ENCODE measurements at places on chromosomes 4 and X.

GRCh38 chrX:18227458-18227857 is 6.8 kb upstream of the BEND2 start:
- DNase-seq, result no peak

DNA sequence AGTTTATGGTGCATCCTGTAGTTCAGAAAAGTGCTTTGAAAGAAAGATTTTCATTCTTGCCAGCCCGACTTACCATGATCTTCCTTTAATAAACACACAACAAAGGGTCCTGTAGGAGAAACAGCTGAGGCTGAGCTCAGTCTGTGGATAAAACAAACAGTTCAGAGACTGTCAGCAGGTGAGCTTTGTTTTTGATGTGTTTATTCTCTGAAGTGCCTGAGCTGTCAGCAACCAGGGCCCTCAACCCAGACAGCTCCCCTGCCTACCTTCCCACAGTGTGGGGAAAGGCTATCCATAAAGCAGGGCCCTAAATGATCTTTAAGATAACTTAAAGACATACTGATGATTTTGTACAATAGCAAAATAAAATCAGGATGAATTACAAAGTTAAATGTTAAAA is 459.2 kb upstream of the GALNT7 start:
- DNase-seq, result no peak

- DNase-seq, result no peak
These were observed 66.7 kb downstream of the GPM6A start for GRCh38 chr4:175745329-175745728.

GRCh38 chr4:48986654-48987164 is 634 bp downstream of the CWH43 start:
- no peak for DNase-seq

DNA sequence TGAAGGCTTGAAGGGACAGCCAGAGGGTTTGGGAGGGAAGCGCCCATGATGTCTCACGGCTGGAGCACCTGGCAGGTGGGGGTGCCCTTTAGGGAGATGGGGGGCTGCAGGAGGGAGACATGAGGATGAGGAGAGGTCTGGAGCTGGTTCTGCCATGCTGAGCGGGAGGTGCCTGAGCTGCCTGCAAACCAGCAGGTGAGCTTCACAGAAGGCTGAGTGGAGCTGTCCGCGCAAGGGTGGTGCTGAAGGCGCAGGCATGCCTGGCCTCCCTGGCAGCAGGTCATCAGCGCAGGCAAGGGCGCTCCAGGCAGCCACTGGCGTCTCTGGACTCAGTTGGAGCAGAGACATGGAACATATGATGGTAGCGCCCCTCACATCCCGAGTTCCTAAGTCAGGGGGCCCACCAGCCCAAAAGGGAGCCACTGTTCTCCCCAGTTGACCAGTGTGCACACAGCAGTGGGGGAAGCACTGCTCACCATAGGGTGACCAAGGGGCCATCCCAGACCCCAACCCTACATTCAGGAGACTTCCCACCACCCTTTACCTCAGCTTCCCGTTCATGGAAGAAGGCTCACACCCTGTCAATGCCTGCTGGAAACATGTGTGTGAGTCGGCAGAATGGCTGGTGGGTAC is 25.8 kb downstream of the ADRA2C start:
- no peak for DNase-seq

DNA sequence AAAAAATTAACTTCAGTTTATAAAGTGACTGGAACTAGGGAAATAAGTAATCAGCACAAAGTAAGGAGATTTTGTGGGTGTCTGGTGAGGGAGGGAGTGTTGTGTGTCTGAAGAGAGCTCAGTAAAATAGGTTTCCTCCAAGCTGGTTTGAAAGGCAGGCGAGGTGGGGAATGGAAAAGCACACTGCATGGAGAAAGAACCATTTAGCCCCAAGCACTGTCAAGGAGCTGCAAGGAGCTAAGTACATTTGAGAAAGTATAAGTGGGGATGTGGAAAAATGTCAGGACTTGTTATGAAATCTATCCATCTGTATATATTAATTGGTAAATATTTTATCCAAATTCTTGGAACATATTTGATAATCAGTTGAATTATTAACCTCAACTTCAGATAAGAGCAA is 956 bp downstream of the C4orf51 start:
- no peak for DNase-seq

DNA sequence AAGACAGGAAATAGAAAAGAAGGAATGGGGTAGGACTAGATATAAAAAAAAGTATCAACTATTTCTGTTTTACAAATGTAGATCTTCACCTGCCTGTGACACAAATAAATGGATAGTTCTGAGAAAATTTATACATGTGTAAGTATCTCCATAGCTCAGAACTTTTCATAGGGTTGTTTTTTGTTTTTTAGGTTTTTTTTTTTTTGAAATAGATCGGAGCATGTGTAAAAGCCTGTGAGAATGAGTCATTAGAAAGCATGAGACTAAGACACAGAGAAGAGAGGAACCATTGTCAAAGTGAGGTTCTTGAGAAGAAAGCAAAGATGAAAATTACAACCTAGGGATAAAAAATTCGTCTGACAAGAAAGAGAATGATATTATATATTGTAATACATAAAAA is 481.6 kb downstream of the PABPC4L start:
- no peak for DNase-seq

DNA sequence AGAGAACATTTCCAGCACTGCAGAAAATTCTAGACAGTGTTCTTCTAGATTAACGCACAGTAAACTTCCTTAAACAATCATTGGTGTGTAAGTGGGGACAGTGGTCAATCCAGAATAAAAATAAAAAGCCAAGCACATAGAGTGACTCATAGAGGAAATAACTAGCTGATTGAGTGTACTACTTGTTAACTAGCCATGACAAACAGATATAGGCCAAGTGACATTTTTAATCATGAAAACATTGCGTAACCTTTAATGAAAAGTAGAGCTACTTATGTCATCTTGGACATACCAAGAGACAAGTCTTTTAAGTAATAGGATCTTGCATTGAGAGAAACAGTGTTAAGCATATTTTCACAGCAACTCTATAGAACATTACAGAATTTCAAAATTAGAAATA is 233.9 kb upstream of the MAB21L2 start:
- DNase-seq, result no peak

- no peak for DNase-seq
These were observed 65.5 kb downstream of the SPATA18 start for GRCh38 chr4:52116641-52117040.

DNA sequence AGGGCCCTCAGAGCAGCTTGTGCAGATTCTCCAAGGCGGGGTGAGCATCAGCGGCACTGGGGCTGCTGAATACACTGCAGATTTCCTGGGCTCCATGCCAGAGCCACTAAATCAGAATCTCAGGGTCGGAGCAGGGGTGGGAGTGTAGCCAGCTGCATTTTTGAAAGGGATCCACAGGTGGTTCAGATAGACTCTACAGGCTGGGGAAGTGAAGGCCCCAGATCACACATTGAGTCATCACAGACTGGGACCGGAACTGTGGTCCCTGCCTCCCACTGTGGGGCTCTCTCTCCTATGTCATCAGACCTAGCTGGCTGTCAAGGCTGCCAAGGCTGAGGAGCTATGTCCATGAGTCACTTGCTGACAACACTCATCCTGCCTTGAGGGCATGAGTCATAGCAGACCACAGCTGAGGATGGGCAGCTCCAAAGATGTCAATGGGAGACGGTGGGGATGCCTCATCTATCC is 162.3 kb upstream of the MAMLD1 start:
- peak; percentile 10 for DNase-seq

DNA sequence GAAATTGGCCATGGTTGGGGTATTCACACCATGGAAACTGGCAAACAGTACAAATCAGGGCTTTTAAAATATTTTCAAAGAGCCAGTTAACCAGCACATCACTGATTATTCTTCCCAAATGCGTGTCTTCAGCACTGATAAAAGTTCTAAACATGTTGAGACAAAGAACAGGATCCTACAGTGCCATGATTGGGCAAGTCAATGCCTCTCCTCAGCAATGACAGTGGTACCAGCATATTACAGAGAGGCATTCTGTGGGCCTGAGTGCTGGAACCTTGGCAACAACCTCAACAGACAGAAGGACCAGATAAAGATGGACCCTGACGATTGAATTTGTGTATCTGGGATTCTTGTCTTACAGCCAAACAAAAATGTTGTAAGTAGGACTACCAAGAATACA is 108.9 kb downstream of the EFHC2 start:
- no peak for DNase-seq

DNA sequence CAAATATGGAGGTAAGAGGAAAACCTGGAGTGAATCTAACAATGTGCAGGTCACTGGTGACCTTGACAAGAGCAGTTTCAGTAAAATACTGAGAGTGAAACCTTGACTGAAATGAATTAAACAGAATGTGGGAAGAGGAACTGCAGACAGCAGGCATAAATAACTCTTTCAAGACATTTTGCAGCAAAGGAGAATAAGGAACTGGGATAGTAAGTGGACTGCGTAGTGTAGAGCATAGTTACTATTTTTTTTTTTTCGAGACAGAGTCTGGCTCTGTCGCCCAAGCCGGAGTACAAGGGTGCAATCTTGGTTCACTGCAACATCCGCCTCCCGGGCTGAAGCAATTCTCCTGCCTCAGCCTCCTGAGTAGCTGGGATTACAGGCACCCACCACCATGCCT is 24.0 kb downstream of the RBMX start:
- DNase-seq, result no peak

GRCh38 chrX:114252186-114252585 is 331.7 kb upstream of the HTR2C start:
- DNase-seq, result no peak

DNA sequence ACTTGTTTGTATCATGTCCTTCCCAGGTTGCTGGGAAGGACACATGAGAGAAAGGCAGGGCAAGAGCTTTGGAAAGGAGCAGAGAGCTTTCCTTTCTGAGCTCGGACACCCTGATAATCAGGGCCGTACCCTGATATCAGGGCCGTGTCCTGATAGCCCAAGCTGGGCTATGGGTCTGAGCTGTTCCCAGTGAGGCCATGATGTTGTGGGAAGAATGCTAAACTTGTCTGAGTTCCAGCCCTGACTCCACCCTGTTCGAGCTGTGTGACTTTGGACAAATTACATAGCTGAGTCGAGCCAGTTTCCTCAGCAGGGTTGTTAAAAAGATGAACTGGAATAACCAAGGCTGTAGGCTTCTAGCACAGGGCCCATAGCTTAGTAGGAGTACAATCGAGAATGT is 3.3 kb upstream of the CXCR3 start:
- DNase-seq, result no peak

DNA sequence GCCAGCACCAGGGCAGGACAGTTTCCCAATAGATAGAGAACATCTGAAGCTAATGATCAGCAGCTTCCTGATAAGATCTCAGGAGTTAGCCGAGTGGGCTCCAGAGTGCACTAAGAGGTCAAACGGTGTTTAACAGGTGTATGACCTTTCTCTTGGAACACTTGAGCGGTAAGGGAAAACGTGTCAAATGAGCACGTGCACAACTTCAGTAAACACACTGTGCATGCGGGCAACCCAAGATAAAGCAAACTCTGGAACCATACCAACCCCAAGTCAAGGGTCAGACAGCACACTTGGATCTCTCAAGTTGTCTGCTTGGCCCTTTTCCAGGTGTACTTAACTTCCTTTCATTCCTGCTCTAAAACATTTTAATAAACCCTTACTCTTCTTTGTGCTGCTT is 1941.5 kb upstream of the PCDH10 start:
- DNase-seq, result no peak

Measured in activated gamma-delta T cell treated with anti-CD3 and anti-CD28 coated beads, Interleukin-2, amount 50 U/mL, for 16 hours (primary cell).